ENCODE measurements at places on chromosomes 2 and 18.

- DNase-seq: peak; percentile 65
Measured at GRCh38 chr2:24123922-24124580, 782 bp downstream of the FAM228B start.

DNA sequence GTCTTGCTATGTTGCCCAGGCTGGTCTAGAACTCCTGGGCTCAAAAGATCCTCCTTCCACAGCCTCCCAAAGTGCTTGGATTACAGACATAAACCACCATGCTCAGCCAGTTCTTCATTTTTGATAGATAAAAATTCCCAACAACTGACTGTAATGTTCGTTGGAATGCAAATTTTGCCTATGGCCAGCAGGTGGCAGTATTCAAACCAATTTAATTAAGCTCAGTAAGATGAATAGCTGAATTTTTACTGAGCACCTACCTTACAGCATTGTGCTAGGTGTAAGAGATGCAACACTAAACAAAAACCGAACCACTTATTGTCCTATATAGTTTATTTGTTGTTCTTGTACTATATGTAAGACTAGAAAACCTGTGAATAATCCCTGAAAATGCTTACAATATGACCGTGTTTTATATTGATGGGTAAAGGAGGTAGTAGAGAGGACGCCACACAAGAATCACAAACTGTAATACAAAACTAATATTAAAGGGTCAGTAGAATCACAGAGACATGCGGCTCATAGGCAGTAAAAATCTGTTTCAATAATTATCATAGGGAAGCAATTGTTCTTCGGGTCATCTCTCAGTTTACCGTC, 8.2 kb upstream of the TMEM182 start:
- DNase-seq: peak; percentile 58

DNA sequence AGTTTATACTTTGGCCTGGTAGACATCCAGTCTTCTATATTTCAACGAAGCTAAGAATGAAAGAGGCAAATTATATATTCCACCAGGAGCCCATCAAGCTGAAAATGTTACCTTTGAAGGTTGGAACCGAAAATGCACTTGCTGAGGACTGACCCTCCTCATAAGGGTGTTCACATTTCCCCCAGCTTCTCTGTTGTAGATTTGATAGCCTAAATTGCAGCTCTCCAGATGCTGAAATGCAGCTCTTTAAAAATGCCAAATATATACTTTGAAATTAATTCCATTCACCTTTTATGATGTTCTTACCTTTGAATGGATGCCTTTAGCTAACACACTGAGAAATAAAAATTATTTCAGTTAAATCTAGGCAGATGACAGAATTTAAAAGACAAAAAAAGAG, 1.8 kb upstream of the FIGN start:
- no peak for DNase-seq

- DNase-seq: peak; percentile 99
Measured at GRCh38 chr2:98457045-98457696, 12.5 kb downstream of the INPP4A start.

DNA sequence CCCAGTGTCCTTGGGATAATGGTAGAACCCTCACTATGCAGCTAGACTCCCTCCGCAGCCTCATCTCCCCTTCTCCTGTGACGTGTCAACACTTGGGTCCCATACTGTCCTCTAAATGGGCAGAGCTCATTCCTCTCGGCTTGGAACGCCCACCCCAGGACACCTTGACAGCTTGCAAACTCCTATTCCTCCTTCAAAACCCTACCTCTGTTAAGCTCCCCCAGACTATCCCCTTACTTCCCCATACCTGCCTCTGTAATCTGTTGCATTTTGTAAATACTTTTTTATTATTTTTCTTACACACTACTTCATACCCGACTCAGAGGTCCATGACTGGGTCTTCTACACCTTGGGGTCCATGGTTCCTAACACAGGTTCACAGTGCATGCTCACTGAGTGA, 28.0 kb downstream of the STEAP3 start:
- no peak for DNase-seq

- no peak for DNase-seq
Measured at GRCh38 chr18:70148039-70148938, 57.2 kb downstream of the RTTN start.

DNA sequence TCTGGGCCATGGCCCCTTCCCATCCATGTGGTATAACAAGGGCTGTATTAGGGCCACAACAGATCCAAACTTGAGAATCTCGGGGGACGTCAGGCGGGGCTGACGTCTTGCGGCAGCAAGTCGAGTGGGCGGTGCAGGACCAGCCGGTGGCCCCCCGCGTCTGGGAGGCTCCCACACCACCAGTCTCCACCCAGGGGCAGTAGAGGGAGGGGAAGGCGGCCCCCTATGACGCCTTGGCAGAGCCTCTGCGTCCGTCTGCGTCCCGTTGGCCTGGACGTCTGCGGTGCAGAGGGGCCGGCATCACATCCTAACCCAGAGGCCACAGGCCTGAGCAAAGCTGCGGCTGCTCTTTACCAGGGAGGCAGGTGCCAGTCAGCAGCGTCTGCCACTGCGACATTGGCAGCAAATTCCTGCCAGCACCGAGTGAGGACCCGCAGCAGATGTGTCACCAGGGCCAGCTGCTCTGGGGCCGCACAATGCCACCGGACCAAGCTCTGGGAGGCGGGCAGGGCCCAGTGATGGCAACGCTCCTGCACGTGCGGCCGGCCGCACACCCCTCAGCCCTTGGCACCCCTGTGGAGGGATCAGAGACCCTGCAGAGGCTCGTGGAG, 73.8 kb downstream of the KCNG2 start:
- DNase-seq: no peak

GRCh38 chr2:74498500-74499266, 720 bp downstream of the LBX2 start:
- peak; percentile 52 for DNase-seq

- DNase-seq: no peak
Measured at GRCh38 chr2:57515366-57515765, 531.2 kb upstream of the VRK2 start.

DNA sequence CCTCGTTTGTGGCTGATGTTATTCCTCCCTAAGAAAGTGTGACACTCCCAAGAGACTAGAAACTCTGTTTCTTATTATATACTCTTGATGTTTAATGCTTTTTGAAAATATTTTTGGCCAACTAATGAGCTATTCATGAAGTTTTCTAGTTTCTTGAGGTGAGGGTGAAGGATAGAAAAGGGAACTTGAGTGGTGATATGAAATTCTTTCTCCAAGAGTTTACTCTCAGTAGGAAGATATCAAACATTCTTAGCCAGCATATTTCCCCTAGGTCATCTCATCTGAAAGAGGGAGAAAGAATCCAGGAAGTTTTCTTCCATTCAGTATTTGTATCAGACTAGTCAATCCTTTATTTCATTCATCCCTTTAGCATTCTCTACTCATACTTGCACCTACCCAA, 95.7 kb downstream of the MAP3K20 start:
- no peak for DNase-seq

DNA sequence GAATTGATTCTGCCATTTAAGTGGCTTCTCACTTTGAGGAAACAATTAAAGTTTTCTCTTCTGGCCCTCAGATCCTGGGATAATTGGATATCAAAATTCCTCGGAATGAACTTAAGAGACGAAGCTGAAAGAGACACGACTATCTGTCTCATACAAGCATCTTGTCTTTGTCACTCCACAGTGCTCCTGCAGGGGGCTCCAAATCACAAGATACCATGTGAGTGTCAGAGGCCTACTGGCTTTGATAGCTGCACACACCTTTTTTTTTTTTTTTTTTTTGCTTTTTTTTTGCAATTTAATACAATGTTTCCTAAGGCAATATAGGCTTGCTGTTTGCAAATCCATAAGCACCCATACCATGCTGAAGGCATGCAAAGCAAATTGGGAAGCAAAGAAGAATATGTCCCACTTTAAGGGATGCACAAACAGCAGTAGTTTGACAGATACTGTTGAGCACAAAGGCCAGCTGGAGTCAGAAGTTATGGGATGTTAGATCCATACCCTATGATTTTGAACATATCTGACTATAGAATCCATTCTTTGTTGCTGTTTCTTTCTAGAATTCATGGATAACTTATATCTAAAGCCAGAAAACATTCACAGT, 109.0 kb upstream of the CBLN2 start:
- DNase-seq: peak; percentile 10

GRCh38 chr2:108621087-108621559, 86.9 kb downstream of the LIMS1 start:
- DNase-seq: peak; percentile 57

DNA sequence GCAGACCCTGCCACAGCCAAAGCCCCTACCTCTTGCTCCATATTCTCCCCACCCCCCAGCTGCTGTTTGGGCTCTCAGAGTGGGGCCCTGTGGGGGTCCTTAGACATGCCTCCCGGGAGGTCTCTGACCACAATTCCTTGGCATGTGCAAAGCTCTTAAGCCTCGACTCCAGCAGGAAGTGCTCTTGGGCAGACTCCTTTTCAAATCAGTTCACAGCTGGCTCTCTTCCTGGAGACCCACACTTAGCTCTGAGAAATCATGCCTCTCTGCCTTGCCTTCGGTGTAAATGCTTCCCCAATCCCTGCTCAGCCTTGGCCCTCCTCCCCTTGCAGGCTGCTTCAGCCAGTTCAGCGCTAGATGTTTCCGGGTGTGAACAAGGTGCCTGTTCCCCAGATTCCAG, 46.9 kb downstream of the NGEF start:
- DNase-seq: no peak

GRCh38 chr2:149064856-149065630, 26.5 kb downstream of the LYPD6B start:
- peak; percentile 64 for DNase-seq

DNA sequence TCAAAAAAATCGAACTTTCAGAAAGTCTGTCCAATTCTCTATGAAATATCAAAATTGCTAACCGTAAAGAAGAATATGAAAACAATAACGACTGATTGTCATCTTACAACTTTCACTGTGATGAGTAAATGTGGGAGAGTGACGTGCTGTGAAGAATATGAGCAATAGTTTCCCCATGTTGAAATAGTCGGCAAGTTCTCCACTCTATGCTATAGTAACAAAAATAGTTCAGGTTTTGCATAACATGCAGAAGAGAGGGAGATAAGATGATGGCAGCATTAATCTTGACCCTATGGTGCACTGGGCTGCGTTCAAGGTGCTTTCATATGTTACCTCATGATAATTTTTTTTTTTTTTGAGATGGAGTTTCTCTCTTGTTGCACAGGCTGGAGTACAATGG, 196.8 kb upstream of the CYRIA start:
- no peak for DNase-seq

DNA sequence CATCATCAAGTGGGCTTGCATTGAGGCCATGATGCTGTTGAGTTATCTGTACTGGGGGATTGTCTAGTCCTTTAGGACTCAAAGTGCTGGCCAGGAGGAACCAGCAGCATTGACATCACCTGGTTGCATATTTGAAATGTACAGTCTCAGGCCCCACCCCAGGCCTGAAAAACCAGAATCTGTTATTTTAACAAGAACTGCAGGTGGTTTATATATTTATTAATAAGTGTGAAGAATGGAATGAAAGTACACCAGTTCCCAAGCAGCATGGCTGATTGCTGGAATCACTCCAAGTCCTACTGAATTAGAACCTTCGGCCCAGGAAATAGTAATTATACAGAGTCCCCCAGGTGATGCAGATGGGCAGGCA, 2.8 kb downstream of the IL1F10 start:
- no peak for DNase-seq

DNA sequence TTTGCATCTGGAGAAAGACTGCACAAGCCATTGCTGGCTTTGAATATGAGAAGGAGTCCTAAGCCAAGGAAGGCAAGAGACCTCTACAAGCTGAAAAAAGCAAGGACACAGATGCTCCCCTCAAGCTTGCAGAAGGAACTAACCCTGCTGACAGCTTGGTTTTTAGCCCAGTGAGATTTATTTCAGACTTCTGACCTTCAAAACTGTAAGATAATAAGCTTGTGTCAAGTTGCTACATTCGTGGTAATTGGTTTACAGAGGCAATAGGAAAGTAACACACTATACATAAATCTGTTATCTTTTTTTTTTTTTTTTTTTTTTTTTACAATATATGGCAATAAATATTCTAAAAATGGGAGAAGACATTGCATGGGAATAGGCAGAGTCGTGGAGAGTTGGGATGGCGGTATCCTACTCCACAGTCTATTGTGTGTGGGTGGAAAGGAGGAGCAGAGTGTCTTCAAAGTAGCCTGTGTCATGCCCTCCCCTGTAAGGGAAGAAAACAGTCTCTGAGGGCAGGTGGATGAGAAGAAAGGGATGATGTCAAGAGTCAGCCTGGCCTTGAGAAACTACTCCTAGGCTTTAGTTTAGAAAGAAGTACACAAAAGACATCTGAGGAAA, 196.9 kb downstream of the THSD7B start:
- DNase-seq: no peak

DNA sequence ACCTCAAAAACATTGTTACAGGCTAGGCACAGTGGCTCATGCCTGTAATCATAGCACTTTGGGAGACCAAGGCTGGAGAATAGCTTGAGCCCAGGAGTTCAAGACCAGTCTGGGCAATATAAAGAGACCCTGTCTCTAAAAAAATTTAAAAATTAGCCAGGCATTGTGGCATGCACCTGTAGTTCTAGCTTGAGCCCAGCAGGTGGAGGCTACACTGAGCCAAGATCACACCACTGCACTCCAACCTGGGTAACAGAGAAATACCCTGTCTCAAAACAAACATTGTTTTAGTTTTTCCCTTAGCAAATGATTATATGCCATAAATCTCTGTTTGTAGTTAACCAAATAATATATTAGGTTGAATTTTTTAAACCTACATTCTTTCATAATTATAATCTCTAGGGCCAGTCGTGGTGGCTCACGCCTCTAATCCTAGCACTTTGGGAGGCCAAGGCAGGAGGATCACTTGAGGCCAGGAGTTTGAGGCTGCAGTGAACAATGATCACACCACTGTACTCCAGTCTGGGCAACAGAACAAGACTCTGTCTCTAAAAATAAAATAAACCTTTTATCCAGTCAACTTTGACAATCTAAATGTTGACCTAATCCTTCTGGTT, 13.3 kb upstream of the CYP20A1 start:
- peak; percentile 37 for DNase-seq

- no peak for DNase-seq
Measured at GRCh38 chr2:181176540-181176939, 196.1 kb downstream of the UBE2E3 start.

GRCh38 chr18:75167759-75168618, 41.0 kb downstream of the PTGR3 start:
- no peak for DNase-seq

GRCh38 chr18:48445540-48445939, 36.4 kb upstream of the ZBTB7C start:
- DNase-seq: peak; percentile 87

DNA sequence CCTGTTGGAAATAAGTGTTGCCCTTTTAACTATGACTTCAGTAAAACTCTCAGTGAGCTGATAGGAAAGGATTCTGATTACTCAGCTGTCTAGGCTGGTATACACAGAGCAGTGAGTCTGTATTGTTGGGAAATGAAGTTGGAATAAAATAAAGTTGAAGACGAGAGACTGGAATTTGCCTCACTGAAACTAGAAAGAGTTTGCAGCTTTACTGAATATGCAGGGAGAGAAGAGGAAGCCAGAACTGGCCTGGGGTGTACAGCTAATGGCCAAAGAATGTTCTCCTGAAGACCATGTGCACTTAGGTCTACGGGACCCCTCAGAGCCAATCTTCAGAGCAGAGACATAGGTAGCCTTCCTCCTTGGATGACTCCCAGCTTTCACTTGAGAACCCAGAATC, 26.5 kb downstream of the EIF4E2 start:
- peak; percentile 34 for DNase-seq
